SJCRH30 (cell line): ENCODE measurements at places on chromosomes 3 and 15.

GRCh38 chr3:73332558-73332957 lies 271.1 kb downstream of the EBLN2 start:
- DNase-seq, result no peak

GRCh38 chr3:53748512-53749271 lies 97.5 kb downstream of the CHDH start:
- no peak for DNase-seq

DNA sequence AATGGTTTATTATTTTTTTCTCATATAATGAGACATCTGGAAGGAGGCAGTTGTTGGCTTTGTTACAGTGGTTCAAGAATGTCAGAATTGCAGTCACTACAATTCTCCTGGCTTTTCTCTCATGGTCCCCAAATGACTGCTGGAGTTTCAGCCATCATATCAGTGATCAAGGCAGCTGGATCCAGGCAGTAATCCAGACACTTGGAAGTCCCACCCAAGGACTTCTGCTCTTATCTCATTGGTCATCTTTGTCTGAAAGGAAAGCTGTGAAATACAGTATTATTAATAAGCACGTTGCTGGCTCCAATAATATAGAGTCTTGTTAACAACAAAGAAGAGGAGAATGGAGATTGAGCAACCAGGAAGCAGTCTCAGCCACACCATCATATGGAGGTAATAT lies 22.9 kb upstream of the MED12L start:
- no peak for DNase-seq

DNA sequence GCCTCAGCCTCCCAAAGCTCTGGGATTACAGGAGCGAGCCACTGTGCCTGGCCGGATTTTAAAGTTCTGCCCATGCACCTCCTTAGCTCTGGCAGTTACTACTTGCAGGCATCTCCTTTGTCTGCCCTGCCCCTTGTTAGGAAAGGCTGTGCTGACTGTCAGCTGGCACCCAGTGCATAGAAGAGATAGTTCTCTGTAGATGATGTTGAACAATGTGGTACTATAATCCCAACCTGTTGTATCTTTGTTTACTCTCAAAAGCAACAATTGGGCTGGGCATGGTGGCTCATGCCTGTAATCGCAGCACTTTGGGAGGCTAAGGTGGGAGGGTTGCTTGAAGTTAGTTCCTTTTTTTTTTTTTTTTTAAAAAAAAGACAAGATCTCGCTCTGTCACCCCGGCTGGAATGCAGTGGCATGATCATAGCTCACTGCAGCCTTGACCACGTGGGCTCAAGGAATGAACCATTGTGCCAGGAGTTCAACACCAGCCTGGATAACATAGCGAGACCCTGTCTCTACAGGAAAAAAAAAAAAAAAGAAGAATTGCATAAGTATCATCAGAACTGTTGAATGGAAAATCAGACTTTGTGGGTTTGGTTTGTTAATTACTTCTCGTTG lies 30.6 kb downstream of the FLNB start:
- DNase-seq, result no peak

DNA sequence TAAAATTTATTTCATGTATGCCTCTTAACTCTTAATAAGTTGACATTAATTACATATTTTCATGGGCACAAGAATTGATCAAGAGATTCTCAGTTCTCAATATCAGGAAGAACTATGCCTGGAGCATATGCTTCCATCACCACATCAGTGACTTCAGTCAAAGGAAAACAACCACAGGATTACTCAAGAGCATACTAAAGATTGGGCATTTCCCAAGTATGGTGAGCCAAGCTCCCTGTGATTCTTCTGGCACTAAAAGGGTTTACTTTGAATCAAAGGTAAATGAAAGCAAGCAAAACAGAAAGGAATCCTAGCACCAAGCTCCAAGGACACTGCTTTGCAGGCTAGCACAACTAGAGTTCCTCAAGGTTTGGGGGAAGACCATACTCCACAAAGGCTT lies 44.6 kb downstream of the FMN1 start:
- DNase-seq, result no peak

DNA sequence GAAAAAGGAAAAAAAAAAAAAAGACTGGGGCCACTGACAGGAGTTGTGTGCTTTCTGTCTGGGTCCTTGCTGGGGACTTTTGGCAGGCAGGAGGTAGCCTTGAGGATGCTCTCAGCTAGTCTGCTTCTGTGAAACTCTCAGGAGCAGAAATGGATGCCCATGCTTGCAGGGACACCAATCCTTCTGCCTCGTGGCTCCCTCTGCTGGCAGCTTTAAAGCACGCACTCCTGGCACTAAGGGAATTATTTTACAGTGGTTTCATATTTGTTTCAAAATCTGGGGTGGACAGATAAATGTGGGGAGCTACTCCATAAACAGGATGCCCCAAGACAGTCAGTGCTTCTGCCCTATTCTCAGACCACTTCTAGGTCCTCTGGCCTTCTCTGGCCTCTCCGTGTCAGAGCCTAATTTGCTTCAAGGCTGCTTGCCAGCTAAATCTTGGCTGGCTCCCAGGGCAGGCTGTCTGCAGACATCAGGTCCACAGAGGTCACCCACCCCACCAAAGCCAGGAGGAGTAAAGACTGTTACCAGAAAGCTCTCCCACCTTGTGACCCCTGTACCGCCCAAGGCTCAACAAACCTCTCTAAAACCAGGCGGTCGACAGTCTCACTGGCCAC lies 17.1 kb downstream of the TRAIP start:
- DNase-seq, result peak; percentile 83

- DNase-seq, result no peak
Observed at GRCh38 chr3:124997303-124998246, 58.2 kb downstream of the HEG1 start.

GRCh38 chr15:77856705-77857346 lies 220.7 kb downstream of the TBC1D2B start:
- DNase-seq, result no peak

DNA sequence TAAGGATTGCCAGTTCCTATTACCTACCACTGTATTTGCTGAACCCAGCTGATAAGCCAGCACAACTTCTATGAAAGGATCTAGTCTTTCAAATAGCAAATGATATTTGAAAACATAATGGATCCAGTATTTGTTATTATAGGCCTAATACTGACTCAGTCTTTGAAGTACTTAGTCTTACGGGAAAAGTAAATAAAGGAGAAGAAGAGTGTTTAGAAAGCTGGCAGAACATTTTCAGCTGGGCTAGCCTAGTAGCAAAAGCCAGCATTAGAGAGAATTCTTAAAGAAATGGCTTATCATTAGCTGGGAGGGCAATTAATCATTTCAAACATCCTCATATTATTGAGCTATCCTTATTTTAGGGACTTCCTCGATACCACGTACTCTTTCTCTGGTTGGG lies 101.4 kb upstream of the GOLIM4 start:
- no peak for DNase-seq

GRCh38 chr15:59792359-59792758 lies 103.2 kb upstream of the BNIP2 start:
- no peak for DNase-seq

- DNase-seq, result no peak
Observed at GRCh38 chr3:50184242-50184978, 7.0 kb upstream of the GNAT1 start.

DNA sequence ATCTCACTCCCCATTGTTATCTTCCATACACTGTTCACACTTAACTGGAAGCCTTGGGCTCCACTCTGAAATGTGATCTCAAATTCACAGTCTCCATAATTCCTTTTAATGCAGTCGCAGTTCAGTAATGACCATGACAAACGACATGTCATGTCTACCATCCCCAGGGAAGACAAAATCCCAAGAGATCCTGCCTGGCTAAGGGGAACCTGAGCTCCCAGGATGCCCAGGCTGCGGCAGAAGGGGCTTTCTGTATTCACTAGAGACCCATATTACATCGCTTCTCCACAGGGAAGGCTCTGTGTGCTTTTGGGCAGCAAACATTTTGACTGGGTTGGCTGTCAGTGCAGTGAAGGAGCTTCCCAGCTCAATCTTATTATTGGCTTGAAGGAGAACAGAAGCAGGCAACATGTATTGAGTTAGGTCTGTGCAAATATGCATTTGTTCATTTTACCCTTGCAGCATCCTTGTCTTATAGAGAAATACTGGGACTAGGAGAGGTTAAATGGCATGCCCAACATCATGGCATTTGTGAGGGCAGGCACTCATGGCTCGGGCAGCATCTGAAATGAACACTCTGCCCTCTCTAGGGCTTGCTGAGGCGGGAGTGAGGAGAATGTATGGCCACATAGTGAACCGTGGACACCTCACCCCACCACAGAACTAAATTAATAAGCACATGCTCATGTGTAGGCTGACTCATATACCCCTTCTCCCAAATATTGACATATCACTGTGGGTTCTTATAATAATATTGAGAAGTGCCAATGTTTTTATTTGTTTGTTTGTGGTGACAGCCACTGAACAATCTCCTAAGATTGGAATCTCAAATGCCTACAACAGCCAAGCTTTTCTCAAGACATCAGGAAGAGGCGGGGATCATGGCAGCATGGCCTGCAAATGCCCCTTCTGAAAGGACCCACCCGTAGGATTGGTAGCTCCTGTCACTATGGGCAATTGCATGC lies 141.6 kb upstream of the FOXB1 start:
- peak; percentile 76 for DNase-seq

- DNase-seq, result no peak
Observed at GRCh38 chr15:76062286-76062685, 2.5 kb downstream of the TMEM266 start.

DNA sequence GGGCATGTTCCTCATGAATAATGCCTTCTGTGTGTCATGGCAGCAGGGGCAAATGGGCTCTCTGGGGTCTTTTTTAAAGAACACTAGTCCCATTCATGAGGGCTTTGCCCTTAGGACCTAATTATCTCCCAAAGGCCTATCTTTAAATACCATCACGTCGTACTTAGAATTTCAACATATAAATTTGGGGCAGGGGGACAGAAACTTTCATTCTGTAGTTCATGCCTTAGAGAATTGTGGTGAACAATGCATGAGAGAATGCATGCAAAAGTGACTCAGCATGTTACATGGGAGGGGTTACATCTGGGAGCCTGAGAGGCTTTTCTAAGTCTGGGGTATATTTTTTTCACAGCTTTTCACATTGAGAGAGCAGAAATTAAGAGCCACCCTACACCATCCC lies 208.5 kb upstream of the ROPN1 start:
- DNase-seq, result no peak

DNA sequence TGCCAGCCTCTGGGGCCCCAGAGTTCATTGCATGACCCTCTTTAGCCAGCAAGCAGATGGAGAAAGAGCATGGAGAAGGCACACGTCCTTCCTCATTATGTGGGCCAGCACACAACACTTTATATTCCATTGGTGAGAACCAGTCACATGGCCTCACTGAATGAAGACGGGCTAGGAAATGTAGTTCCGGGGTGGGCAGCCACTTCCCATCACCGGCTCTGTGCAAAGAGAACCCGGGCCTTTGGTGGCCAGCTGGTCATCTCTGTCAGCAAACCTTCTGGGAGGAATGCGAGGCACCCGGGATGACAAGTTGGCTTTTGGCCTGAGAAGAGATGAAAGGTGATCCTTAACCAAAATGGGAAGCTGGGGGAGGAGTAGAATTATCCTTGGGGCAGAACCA lies 90.2 kb upstream of the VGLL4 start:
- DNase-seq, result peak; percentile 62

DNA sequence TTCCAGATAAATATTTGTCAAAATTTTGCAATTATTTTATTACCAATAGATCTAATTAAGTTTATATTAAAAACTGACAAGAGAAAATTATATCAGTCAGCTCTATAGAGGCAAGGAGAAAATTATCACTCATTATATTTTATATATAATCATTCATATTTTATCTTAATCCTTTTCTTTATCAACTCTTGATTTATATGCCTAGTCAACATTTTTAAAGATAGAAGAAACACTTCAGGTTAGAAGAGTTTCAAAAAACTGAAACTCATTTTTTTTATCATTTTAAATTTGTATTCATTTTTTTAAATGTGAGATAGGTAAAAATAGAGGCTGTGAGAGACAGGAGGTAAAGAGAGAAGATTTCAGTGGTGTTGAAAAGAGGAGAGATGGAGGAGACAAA lies 217.3 kb upstream of the P2RY1 start:
- no peak for DNase-seq

GRCh38 chr3:188595890-188596376 lies 442.0 kb downstream of the LPP start:
- no peak for DNase-seq

DNA sequence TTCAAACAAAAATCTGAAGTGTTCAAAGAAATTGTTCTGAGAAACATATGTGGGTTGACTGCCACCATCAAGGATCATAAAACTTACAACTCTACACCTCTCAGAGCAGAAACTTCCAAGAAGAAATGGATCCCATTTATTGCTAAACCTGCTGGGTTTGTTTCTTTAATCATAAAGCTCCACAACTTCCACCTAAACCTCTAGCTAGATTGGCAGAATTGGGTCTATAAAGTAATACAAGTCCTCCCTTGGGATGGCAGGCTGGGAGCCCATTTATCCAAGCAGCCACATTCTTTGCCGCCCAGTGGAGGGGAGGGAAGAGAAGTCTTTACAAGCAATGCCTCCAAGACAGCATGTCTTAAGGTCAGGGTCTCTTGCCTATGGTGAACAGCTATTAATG lies 40.5 kb upstream of the CMTM8 start:
- DNase-seq, result no peak

DNA sequence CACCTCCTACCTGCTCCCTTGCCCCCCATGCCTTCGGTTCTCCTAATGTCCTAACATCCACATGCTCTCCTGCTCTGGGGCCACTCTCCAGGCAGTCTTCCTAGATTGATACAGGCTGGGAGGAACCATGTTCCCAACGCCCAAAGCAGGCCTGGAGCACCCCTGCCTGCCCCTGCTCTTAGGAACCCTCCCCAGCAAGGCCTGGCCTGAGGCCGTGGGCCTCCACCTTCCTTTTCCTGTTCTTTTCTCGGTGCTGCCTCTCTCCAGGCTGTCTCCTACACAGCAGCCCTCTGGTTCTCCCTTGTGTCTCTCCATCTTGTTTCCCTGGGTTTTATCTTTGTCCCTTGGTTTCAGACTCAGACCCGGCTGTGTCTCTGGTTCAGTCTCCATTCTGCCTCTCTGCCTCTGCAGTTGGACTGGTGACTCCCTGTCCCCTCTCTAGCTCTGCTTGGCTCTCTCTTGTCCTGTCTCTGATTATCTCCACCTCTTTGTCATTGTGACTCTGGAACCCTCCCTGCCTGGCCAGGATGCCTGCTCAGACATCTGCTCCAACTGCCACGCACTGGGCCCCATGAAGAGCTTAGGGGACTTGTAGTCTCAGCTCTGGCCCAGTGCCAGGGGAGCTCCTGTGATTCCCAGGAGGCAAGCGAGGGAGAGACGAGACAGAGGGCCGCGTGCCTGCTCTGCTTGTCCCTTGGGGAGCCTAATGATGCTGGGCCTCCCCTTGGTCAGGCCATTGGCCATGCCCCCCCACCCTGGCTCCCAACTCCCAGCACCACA lies 26.0 kb upstream of the RPL29 start:
- peak; percentile 85 for DNase-seq
